Activated T-helper 2 cell treated with anti-CD3 and anti-CD28 coated beads, Interferon-gamma antibody, Interleukin-2, Interleukin-4, amounts not matched to agents 10 μg/mL and 5 μg/mL and 100 μg/mL, durations not matched to agents 14 hours and 24 hours and 36 hours (primary cell): ENCODE measurements at places on chromosomes 13 and 19. TPM values are rescaled to one million over a fixed set of nuclear protein-coding genes. Genes with fewer than 3 reads are reported as not detected.

DNA sequence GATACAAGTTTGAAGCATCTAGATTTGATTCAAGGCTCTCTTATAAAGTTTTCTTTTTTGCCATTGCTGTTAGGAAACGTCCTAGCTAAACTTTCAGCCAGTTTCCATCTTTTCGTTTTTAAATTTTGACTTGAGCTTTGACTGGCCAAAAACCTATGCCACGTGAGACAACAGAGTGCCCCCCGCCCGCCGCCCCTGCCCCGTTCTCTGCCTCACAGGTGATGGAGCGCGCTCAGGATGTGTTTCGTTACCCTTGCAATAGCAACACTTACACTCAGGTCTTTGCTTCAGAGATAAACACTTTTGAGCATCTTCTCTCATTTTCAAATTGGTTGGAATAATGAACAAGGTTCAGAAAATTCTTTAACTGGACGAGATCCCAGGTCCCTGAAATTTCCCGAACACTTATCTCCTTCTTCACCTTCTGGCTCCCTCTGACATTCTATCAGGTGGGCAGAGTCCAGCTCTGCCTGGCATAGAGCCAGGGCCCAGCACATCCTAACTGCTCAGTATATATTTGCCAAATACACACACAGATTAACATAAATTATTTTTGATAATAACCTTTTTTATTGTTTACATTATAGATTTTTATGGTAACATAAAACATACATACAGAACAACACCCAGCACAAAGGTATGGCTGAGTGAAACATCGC lies 301.1 kb downstream of the IRS2 start:
- no peak for DNase-seq

DNA sequence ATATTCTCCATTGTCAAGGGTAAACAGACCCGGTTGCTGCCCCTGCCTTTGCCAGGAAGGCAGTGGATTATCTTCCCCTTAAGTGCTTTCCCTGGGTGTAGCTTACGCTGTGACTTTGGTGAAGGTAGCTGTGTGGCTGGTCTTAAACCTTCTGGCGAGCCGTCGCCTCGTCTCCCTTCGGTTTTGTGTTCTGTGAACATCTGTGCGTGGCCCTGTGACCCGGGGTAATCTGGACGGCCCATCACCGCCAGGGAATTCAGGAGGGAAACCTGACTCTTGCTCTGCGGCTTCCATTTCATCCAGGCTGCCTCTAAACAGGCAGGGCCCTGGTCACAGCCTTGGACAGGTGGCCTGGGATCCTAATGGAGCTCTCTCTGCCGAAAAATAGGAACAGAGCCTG lies 78.7 kb downstream of the SHISA2 start:
- DNase-seq, result no peak

DNA sequence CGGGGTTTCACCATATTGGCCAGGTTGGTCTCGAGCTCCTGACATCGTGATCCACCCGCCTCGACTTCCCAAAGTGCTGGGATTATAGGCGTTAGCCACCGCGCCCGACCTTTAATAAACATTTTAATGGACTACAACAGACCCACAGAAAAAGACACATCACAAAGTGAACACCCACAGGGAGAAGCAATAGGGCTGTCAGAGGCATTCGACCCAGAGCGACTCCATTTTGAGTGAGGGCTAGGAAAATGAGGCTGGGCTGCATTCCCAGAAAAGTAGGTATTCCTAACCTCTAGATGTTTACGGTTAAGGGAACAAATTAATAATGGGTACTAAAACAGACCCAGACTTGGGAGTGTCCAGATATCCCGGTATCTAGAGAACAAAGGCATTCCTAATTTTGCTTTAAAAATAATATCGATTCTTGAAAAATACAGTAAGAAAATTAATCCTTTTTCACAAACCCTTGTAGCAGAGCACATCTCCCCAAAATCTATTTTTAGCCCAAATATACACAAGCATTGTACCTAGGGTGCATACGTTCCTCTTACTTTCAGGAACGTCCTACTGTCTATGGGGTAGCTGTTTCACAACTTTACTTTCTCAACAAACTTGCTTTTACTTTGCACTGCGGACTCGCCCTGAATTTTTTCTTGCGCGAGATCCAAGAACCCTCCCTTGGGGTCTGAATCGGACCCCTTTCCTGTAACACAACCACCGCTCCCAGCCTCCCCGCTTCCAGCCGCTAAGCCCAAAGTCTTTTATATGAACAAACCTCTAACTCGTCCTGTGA lies 811 bp upstream of the ZNF8 start:
- no peak for DNase-seq

DNA sequence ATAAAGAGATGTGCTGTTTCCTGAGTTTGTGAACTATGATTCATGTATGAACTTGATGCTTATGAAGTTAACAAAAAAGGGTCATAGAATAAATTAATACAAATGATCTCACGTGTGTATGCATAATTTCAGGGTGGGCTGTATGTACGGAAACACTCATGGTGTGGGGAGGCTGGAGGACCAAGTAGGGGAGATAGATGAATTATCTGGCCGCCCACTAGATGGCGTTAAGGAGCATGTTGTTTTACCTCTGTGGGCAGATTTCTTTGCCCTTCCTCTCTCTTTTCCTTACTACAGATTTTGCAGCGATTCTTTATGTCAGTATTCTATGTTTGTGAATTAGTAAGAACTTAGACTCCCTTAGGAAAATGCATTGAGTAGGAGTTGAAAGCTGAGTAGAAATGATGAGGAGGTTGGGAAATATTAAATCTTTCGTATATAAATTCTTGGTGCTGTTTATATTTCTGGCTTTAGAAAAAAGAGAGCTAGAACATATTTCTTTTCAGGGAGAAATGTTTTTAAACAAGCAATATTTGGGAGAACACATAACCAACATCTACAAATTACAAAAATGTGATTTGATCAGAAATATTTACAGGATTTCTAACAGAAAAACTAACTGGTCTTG lies 47.4 kb upstream of the TMTC4 start:
- peak; percentile 17 for DNase-seq

GRCh38 chr19:34259367-34260095 lies 5.2 kb downstream of the GARRE1 start:
- no peak for DNase-seq

DNA sequence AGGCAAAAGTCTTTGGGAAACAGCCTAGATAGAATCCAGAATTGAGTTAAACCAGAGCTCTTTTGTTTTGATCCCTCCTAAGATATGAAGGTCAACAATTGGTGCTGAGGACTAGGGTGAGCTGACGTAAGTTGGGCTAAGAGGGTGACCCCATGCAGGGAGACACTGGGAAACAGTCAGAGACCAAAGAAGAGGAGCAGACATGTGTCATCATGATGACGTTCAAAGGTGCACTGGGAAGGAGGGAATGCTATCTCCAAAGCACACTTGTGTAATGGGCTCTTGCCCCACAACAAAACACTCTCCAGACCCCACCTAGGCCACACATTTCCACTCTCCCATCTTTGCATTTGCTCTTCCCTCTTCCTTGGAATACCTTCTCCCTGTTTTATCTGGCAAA lies 481.4 kb downstream of the COG6 start:
- DNase-seq, result no peak

- DNase-seq, result no peak
Observed at GRCh38 chr13:32409561-32410421, 18.1 kb downstream of the N4BP2L1 start.

GRCh38 chr19:34243876-34244578 lies 10.3 kb upstream of the GARRE1 start:
- DNase-seq, result no peak

DNA sequence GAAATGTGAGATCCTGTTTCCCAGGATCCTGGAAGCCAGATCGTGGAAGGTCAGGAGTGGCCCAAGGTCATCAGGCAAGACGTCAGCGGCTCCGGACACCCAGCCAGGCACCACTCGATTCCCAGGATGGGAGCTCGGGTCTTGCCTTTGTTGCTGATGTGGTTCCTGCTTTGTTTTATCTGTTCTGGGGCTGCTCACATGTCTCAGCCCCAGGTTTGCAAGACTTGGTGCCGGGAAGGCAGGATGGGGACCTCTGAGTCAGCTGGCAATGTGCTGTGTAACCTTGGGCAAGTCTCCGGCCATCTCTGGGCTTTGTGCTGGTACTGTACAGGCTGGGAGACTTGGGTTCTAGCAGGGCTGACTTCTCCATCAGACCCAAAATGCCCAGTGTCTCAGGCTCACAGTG lies 1.4 kb upstream of the FCHO1 start:
- no peak for DNase-seq

DNA sequence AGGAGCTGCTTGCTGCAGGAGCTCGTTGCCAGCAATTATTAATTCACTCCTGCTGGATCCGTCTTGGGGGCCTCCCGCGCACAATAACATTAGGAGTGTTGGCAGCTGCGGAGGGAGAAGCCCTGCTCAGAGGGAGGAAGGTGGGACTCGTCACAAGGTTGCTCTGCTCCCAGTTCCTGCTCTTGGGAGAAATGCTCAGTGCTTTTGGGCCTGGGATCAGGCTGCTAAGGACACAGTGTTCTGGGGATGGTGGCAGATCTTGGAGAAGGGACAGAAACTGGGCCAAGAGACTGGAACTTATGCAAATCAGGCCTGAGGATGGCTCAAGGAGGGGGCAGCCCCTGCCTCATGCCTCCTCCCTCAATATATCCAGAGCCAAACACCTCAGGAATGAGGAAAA lies 78.9 kb upstream of the OLFM4 start:
- DNase-seq, result no peak

DNA sequence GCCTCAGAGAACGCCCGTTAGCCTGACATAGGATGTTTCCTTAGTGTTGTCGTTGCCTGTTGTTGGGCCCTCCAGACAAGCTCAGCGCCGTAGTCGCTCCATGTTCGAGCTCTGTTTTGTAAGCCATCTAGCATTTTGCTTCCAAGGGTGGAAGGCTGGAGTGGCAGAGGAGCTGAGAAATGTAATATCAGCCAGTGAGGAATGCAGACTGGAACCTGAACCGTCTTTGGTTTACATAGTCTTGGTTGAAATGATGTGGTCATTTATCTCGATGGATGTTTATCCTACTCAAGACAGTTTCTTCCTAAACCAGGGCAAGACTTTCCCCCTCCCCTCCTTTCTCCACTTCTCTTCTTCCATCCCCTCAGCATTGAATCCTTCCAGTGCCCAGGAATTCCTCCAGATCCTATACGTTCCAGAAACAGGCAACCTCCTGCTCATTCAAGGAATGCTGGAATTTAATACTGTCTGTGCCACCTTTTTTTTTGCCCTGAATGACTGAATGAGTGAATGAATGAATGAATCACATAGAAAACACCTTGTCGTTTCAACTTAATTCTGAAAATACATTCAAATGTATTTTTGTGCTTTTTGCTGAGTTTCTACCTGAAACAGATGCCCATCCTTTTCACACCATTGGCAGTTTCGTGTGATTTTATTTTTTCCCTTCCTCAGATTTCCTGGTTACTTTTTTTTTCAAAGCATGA lies 109.5 kb upstream of the MBNL2 start:
- DNase-seq, result no peak

DNA sequence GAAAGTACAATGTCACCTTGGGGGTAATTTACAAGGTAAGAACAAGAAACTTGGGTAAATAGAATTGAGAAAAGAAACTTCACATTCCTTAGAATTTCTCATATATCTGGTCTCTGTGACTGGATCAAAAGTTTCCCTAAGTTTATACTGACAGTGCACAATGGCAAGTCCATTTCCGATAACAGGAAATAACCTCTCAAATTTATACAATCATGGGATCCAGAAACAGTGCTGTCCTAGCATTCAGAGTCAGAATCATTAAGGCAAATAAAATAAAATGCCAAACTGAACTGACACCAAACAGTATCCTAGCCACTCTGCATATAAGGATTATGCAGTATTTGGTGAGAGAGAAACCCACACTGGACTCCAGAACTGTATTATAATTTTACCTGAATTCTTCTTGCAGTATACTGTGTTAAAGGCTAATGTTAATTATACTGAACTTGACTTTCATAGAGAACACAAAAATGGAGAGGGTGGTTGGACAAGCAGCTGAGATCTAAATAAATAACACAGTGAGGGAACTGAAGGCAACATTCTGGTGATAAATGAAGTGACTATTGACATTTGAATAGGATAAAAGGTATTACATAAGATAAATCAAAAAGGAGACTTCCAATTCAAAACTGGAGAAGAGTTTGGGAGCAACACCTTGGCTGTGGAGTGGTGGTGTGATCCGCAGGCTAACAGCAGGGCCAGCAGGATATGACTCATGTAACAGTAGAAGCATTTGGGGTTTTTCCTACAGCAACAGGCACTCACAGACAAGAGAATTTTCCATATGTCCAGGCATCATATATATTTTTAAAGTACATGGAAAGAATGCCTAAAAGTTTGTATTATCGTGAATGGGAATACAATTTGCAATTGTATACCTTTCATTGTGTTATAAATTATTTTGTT lies 932.5 kb upstream of the MIR17HG start:
- no peak for DNase-seq

DNA sequence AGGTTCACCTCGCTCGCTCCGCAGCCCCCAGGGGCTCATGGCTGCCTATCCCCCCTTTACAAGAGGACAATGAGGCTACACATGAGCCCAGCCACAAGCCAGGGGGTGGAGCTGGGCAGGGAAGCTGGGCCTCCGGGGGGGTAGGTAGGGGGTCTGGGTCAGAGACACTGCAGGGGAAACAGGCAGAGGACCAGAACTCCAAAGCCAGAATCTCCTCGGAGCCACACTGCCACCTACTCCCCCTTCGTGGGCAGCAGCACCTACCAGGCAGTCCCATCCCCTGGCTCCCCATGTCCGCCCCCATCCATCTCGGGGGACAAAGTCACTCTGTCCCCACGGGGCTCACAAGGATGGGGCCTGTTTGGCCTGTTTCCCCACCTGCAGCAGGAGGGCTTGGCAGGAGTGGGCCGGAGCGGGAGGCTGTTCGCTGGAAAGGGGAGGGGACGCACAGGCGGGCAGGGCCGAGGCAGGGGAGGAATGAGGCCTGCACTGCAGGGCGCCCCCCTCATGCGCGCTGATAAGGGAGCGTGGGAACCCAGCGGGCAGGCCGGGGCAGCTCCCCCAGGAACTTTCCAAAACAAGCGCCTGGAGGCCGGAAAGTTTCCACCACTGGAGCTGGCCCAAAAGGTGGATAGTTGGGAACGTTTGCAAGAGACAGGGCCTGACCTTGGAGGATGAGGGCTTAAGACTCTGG lies 545 bp upstream of the ISYNA1 start:
- no peak for DNase-seq

GRCh38 chr13:110398564-110399507 lies 91.8 kb downstream of the COL4A2 start:
- no peak for DNase-seq

GRCh38 chr13:101545521-101545920 lies 93.0 kb downstream of the ITGBL1 start:
- no peak for DNase-seq

GRCh38 chr19:3516675-3517207 lies 10.6 kb downstream of the FZR1 start:
- DNase-seq, result no peak

- DNase-seq, result no peak
Observed at GRCh38 chr19:45716359-45717130, 14.2 kb downstream of the FBXO46 start.

GRCh38 chr19:42267644-42268141 lies 1.4 kb upstream of the CIC start:
- DNase-seq, result no peak

GRCh38 chr19:55472463-55472862 lies 4.0 kb upstream of the ZNF628 start:
- DNase-seq, result no peak

MBNL2 gene
- 27.2 and 28.4 TPM in 2 replicates for total RNA-seq

PTH2 gene
- not detected in 2 replicates for total RNA-seq

GGN gene
- total RNA-seq, result 0.71 TPM in 1 of 2 replicates, not detected in the other

ZIC2 gene
- total RNA-seq, result not detected in 2 replicates

PRODH2 gene
- not detected in 2 replicates for total RNA-seq

ATP12A gene
- 1.1 TPM in 2 replicates for total RNA-seq

CLEC4G gene
- total RNA-seq, result not detected in 2 replicates

PALM3 gene
- total RNA-seq, result 0.34 TPM in 1 of 2 replicates, not detected in the other
